ENCODE measurements at places on chromosomes 12 and 14. TPM values are rescaled to one million over a fixed set of nuclear protein-coding genes. Genes with fewer than 3 reads are reported as not detected.

DNA sequence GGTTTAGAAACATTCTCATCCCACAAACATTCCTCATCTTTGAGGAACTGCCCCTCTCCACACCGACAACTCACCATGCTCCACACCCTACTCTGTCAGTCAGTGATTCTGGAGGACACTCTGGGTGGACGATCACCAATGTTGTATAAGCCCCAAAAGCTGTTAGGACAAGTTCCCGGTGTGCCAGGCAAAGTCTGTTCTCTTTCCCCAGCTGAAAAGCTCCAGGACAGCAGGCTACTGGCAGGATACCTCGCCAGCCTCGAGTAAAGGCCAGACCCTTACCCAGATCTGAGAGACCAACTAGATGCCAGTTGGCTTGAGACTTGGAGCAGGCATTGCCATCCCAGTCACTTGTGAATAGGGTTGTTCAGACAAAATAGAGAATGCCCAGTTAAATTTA lies 12.0 kb downstream of the KRT5 start:
- DNase-seq: no peak
- no peak overlapping the region for H3K27ac ChIP-seq
- peaks cover 15% of the 10 kb centered on the region for H3K27me3 ChIP-seq
- H3K4me1 ChIP-seq: no peaks in the 10 kb centered on the region

DNA sequence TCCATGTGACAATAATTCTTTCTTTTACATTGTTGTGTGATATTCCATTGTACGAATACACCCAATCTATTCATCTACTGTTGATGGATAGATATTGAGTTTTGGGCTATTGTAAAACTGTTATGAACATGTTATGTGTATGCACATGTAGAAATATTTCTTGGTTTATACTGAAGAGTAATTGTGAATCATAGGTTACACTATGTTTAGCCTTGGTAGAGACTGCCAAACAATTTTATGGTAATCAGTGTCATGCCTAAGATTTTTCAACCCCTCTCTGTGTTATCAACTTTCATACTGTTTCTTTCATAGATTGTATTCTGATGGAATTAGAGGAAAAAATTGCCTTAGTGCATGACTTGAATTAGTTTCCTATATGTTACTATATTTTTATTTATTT lies 39.5 kb downstream of the FRMD6 start:
- no peaks in the 10 kb centered on the region for H3K36me3 ChIP-seq
- no peaks in the 10 kb centered on the region for H3K27me3 ChIP-seq
- DNase-seq: no peak
- H3K27ac ChIP-seq: no peak overlapping the region
- H3K4me3 ChIP-seq: no peak overlapping the region
- H3K4me1 ChIP-seq: no peaks in the 10 kb centered on the region

DNA sequence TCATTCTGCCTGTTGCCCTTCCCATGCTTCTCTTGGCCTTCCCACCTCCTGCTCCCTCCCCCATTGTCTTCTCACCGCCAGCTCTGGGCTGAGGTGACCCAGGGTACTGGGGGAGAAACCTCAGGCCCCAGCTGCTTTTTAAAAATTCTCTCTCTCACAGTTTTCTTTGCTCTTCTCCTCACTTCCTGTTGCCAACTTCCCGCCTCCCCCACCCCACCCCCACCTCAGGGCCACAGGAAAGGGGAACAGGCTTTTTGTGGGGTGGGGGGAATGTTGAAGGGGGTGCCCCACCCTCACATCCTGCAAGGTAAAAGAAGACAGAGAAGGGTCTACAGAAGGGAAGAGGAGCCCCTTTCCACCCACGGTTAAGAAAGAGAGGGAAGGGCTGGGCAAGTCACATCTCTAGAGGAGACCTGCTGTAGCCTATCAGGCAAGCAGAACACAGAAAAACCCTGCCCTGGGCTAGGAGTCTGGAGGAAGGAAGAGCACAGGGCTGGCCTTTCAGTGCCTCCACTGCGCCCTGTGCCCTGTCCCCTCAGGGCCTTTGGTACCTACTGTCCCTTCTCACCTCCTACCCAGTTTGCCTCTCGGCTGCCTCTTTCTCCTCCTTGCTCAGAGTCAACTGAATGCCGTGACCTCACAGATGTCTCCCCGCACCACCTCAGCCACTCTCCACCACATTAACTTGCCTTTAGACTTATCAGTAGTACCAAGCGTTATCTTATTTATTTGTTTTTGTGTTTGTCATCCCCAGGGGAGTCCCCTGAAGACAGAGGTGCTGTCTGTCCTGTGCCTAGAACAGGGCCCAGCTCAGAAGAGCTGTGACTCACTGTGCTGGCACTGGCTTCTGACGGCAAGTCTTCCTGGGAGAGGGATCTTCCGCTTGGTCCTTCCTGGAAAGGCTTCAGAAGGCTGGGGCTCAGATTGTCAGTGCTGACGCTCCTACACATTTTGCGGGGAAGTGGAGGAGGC lies 1.7 kb downstream of the ARHGAP9 start:
- peaks cover 25% of the 10 kb centered on the region for H3K36me3 ChIP-seq
- H3K4me3 ChIP-seq: peak overlapping the region; percentile 91
- peaks cover 28% of the 10 kb centered on the region for H3K4me1 ChIP-seq
- DNase-seq: peak; percentile 45
- H3K27me3 ChIP-seq: no peaks in the 10 kb centered on the region

Gene KRT75
- not detected for total RNA-seq

DNA sequence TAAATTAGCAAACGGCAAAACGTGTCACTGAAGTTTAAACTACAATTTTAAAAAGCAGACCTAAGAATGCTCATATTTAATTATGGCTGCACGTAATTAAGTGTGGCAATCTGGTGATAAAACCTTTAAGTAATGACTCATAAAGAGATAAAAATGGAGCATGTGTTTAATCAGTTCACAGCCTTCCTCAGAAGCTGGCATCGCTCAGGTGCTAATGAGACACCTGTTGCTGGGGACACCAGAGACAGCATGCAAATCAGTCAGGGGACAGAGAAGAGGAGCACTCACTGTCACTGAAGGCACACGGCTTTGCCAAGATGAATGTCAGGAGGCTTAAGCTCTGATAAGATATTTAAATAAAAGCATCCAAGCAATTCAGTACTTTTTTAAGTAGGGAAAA lies 840.3 kb downstream of the GALC start:
- H3K27ac ChIP-seq: no peak overlapping the region
- no peaks in the 10 kb centered on the region for H3K27me3 ChIP-seq
- no peak for DNase-seq
- no peaks in the 10 kb centered on the region for H3K4me1 ChIP-seq
- no peak overlapping the region for H3K4me3 ChIP-seq
- H3K36me3 ChIP-seq: no peaks in the 10 kb centered on the region

DNA sequence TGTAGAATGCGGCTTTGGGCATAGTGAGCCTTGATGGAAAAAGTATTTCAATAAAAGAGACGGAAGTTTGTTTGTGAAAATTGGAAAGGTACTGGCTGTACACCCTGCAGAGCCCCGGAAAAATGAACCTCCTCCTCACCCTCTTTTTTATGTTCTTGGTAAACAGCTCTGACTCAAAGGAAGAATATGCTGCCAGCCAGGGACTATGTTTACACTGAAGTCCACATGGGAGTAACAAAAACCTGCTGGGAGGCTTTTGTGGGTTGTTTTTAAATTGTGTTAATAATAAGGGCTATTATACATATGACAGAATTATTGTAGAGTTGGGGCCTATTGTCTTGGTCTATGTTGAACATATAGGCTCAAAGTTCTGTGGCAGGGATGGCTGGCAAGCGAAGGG lies 70.7 kb downstream of the TTC8 start:
- no peak overlapping the region for H3K4me3 ChIP-seq
- H3K36me3 ChIP-seq: no peaks in the 10 kb centered on the region
- H3K27ac ChIP-seq: no peak overlapping the region
- H3K4me1 ChIP-seq: no peaks in the 10 kb centered on the region
- no peak for DNase-seq

- no peak for DNase-seq
- no peaks in the 10 kb centered on the region for H3K27me3 ChIP-seq
- H3K4me3 ChIP-seq: no peak overlapping the region
- H3K36me3 ChIP-seq: no peaks in the 10 kb centered on the region
- no peak overlapping the region for H3K27ac ChIP-seq
- no peaks in the 10 kb centered on the region for H3K4me1 ChIP-seq
These were observed 23.8 kb downstream of the TMTC1 start for GRCh38 chr12:29759950-29760349.

DNA sequence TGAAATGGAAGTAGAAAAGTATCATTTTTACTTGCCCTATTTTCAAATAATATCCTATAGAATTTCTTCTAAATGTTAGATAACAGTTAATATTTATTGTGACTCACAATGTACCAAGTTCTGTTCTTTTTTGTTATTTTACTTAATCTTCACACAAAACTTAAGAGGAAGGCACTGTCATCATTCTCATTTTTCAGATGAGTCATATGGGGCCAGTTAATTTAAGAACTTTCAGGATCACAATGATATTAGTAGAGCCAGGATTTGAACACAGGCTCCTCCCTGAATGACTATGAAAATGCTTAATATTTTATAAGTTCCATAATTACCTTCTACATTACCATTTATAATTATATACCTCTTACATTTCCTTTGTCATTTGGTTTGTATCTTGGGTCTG lies 10.4 kb upstream of the TMEM260 start:
- H3K27me3 ChIP-seq: peaks cover 2% of the 10 kb centered on the region
- H3K27ac ChIP-seq: no peak overlapping the region
- no peaks in the 10 kb centered on the region for H3K4me1 ChIP-seq
- DNase-seq: no peak

Gene TOMM20L
- not detected for total RNA-seq

DNA sequence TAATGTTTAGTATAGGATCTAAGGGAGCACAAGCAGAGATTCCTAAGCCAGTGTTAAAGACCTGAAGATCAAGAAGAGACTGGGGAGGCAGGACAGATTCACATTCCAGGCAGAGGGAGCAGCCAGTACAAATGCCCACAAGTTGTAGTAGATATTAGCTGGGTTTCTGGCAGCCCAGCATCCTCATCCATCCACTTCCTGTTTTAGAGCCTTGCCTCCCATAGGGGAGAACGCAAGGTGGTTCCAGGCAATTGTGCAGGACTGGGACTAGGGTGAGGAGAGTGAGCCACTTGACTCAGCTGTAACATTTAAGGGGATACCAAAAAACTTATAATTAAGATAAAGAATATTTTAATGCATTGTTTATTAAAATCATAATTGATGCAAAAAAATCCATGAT lies 71.3 kb upstream of the PSMA6 start:
- H3K4me1 ChIP-seq: no peaks in the 10 kb centered on the region
- no peaks in the 10 kb centered on the region for H3K27me3 ChIP-seq

Gene NIN
- total RNA-seq: 141 TPM

Gene SPX
- 0.26 TPM for total RNA-seq

GRCh38 chr12:32671930-32672780 lies 6.9 kb upstream of the DNM1L start:
- H3K36me3 ChIP-seq: no peaks in the 10 kb centered on the region
- no peaks in the 10 kb centered on the region for H3K4me1 ChIP-seq
- no peak overlapping the region for H3K4me3 ChIP-seq
- no peaks in the 10 kb centered on the region for H3K27me3 ChIP-seq

DNA sequence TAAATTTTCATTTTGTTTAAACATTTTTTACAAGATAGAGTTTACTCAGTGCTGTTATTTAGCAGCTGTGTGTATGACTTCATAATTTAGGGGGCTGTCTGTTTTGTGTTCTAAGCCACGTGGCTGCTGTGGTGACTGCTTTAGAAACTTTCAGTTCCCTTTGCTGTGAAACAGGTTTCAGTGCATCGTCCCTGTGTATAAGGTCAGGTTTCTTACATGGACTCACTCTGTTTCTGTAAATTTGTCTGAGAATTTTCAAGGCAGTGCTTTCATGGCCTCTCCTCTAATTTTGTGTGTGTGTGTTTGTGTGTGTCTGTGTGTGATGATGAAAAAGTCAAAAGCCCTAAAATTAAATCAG lies 32.4 kb downstream of the BICD1 start:
- no peaks in the 10 kb centered on the region for H3K36me3 ChIP-seq
- H3K4me3 ChIP-seq: peak overlapping the region; percentile 64
- peaks cover 5% of the 10 kb centered on the region for H3K4me1 ChIP-seq
- DNase-seq: no peak

Gene PGF
- total RNA-seq: not detected

DNA sequence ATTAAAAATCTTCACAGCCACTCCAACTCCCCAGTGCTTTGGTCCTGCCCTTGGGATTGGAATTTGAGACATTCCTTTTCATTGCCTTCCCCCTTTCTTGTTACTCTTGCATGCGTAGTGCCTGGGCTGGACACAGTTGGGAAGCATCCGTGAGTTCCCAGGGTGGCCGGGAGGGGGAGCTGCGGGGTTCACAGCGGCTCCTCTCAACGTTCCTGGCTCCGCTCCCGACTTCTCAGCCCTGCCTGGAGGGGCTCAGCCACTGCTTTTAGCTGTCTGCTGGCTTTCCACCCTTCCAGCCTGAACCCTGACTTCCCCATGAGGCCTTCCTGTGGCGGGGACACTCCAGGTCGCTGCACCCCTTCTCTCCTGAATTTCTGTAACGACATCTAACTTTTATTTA lies 3.2 kb downstream of the TEX52 start:
- peaks cover 24% of the 10 kb centered on the region for H3K36me3 ChIP-seq
- H3K4me1 ChIP-seq: no peaks in the 10 kb centered on the region
- H3K4me3 ChIP-seq: no peak overlapping the region
- H3K27me3 ChIP-seq: no peaks in the 10 kb centered on the region
- no peak overlapping the region for H3K27ac ChIP-seq

- DNase-seq: no peak
- H3K27me3 ChIP-seq: peaks cover 11% of the 10 kb centered on the region
- H3K4me3 ChIP-seq: no peak overlapping the region
- H3K4me1 ChIP-seq: no peaks in the 10 kb centered on the region
These were observed 71.2 kb upstream of the ESRRB start for GRCh38 chr14:76304536-76305267.

Gene TAS2R7
- total RNA-seq: not detected

GRCh38 chr14:93431036-93431670 lies 414 bp downstream of the UNC79 start:
- no peak for DNase-seq
- no peaks in the 10 kb centered on the region for H3K4me1 ChIP-seq
- H3K27ac ChIP-seq: no peak overlapping the region
- H3K4me3 ChIP-seq: no peak overlapping the region
- no peaks in the 10 kb centered on the region for H3K36me3 ChIP-seq

Gene RASSF8
- total RNA-seq: 0.98 TPM

GRCh38 chr12:58032156-58032555 lies 90.8 kb downstream of the ATP23 start:
- H3K27me3 ChIP-seq: no peaks in the 10 kb centered on the region
- H3K4me3 ChIP-seq: no peak overlapping the region
- no peaks in the 10 kb centered on the region for H3K36me3 ChIP-seq
- no peak overlapping the region for H3K27ac ChIP-seq
- DNase-seq: no peak

Gene KCNA5
- total RNA-seq: not detected

- no peak for DNase-seq
- H3K27ac ChIP-seq: no peak overlapping the region
- no peaks in the 10 kb centered on the region for H3K36me3 ChIP-seq
- no peak overlapping the region for H3K4me3 ChIP-seq
- peaks cover 7% of the 10 kb centered on the region for H3K4me1 ChIP-seq
These were observed 21.6 kb downstream of the C12orf75 start for GRCh38 chr12:105352052-105352451.

GRCh38 chr14:68458840-68459469 lies 333.9 kb downstream of the ZFP36L1 start:
- DNase-seq: no peak
- no peak overlapping the region for H3K27ac ChIP-seq
- no peaks in the 10 kb centered on the region for H3K27me3 ChIP-seq
- no peaks in the 10 kb centered on the region for H3K36me3 ChIP-seq
- H3K4me3 ChIP-seq: no peak overlapping the region
- H3K4me1 ChIP-seq: no peaks in the 10 kb centered on the region

Gene GYS2
- 0.40 TPM for total RNA-seq

Data from T-cell (primary cell).